ENCODE measurements at places on chromosomes 4 and X. TPM values are rescaled to one million over a fixed set of nuclear protein-coding genes. Genes with fewer than 3 reads are reported as not detected.

PLK4 gene
- total RNA-seq = 24.1 TPM

GRCh38 chr4:7307394-7308099 lies 115.2 kb downstream of the SORCS2 start:
- no peak for DNase-seq

- DNase-seq = no peak
Measured at GRCh38 chr4:147824316-147824715, 92.4 kb downstream of the ARHGAP10 start.

DNA sequence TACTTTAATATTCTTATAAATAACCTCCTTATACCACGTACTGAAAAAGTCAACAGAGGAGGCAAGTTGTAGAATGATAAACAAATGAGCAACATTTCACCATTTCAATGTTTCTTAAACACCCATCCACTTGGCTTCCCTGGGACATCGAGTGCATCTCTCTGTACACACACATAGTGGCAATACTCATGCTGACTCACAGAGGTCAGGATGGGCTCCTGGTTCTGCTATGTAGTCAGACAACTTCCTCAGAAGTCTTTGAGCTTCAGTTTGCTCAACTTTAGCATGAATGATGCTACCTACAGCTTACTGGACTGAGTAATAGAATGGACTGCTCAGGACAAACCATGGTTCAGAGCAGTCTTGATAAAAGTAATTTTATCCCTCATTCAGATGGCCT lies 56.9 kb downstream of the MAD2L1 start:
- DNase-seq = no peak

GRCh38 chrX:133981924-133982323 lies 3.5 kb downstream of the GPC3 start:
- DNase-seq = peak; percentile 10

MAP9 gene
- 2.6 TPM for total RNA-seq
